ENCODE measurements at places on chromosomes 1 and 21. TPM values are rescaled to one million over a fixed set of nuclear protein-coding genes. Genes with fewer than 3 reads are reported as not detected.

DNA sequence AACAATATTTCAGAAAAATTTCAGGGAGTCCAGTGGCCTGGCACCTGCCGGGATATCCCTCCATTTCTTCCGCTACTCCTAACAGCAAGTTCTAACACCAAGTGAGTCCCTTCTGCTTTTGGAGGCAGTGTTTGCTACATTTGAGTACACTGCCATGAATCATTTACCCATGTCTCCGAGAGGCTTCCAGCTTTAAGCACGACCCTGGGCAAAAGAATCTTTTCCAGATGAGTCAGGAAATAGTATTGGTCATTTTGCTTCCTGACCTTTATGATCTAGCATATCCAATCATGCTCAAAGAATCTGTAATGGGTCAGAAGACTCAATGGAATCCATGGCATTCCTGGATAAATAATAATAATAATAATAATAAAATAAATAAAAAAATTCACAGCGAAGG, 60.7 kb upstream of the FMN2 start:
- DNase-seq = no peak

Gene DFFA
- 53.1 TPM for polyA plus RNA-seq

Gene UMODL1
- polyA plus RNA-seq = not detected

GRCh38 chr21:33063375-33063883, 6.5 kb upstream of the OLIG1 start:
- DNase-seq = no peak

Gene OVAAL
- not detected for polyA plus RNA-seq

Gene DNAI4
- polyA plus RNA-seq = 3.7 TPM

DNA sequence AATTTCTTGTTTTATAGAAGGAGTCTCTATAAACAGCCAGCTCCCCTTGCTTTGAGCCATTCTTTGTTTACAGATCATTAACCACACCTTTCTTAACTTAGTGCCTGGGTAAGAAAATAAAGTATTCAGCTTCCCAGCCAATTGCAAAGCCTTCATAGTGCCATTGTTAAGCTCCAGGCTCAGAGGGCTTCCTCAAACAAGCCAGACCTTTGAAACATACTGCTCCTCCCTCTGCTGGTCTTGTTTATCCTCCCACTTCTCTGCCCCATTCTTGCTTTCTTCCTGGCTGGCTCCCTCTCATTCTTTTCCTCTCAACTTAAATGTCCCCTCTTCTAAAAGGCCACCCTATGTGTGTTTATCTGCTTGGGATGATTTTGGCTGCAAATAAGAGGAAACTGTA, 319.4 kb upstream of the ST6GALNAC5 start:
- no peak for DNase-seq

DNA sequence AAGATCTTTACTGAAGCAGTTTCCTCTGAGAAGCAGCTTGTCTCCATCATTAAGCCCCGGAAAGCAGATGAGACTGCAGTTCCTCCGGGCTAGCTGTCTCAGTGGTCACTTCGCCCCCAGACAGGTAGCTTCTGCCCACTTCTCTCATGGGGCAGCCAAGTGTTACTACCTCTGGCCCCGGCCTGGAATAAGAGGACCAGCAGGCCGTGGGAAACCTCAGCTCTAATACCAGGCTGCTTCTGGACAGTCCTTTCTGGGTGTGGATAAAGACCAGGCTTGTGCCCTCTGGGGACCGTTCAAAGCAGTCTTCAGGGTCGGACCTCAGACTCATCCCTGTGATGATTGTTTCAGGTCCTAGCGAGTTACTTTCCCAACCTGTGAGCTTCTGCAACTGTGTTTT, 54.8 kb downstream of the RUNX3 start:
- DNase-seq = no peak

Gene COL6A1
- polyA plus RNA-seq = 6.5 TPM

GRCh38 chr1:119679223-119679622, 31.2 kb upstream of the ZNF697 start:
- no peak for DNase-seq

- no peak for DNase-seq
Observed at GRCh38 chr1:116365353-116365780, 7.7 kb upstream of the ATP1A1 start.

DNA sequence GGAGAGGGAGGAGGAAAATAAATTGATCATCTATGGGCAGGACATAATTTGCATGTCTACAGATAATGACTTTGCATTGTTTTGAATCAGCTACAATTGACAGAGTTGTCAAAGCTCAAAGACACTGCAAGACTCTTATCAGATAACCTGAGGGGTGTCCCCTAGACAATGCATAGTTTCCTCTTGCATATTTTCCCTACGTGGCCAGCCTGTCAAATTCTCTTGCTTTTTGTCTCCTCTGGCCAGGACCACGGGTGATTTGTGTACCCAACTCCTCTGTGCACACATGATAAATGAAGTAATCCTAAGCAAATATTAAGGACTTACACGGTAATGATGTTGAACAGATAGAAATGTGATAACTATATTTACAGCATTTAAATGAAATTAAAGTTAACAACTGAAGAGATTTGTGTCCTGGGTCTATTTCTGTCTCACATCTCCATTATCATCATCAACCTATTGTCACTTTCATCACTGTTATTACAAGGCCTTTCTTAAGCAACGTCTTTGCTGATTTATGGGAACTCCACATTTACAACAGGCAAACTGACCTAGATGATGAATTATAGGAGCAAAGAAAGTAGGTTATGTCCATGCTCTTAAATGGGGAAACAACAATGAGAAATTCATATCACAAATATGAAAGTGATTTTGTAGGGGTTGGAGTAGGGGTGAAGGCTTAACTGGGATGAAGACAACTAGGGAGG, 18.8 kb downstream of the BATF3 start:
- no peak for DNase-seq

DNA sequence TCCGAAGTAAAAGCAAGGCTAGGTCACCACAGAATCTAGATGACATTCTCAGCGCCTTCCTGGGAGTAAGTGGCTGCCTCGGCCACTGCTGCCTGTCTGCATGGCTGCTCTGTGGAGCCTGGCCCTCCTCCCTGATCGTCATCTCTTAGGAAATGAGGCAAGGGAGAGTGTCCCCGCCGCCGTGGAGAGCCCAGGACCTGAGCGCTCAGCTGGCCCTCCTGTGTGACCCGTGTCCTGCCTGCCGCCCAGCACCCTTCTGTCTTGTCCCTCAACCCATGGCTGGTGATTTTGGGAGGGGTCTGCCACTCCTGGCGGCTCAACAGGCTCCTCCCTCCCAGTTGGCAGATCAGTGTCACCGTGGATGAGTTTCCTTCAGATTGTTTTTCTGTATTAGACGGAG, 156.4 kb upstream of the COL6A1 start:
- DNase-seq = no peak

DNA sequence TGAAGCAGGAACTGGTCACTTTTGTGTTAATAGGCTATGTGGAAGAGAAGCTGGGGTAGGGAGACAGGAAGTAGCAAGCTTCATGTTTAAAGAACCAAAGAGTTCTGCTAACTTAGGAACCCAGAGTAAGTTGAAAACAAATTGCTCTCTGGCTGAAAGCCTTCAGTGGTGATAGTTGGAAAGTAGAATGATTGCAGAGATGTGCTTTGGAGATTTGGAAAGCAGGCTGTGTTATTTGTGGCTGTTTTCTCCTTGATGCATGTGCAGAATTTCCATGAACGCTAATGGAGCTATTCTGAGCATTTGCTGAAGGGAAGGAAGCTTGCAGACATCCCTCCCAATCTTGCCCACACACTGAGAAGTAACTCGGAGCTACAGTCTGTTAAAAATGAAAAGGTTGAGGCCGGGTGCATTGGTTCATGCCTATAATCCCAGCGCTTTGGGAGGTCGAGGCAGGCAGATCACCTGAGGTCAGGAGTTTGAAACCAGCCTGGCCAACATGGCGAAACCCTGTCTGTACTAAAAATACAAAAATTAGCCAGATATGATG, 45.7 kb downstream of the TCEANC2 start:
- no peak for DNase-seq

- DNase-seq = no peak
Observed at GRCh38 chr1:14919289-14919688, 234.3 kb upstream of the TMEM51 start.

GRCh38 chr1:18751425-18751824, 108.0 kb downstream of the TAS1R2 start:
- no peak for DNase-seq

Gene GPX7
- polyA plus RNA-seq = 0.42 TPM

Gene INPP5B
- 3.4 TPM for polyA plus RNA-seq

GRCh38 chr1:65346190-65346589, 36.8 kb downstream of the DNAJC6 start:
- no peak for DNase-seq

DNA sequence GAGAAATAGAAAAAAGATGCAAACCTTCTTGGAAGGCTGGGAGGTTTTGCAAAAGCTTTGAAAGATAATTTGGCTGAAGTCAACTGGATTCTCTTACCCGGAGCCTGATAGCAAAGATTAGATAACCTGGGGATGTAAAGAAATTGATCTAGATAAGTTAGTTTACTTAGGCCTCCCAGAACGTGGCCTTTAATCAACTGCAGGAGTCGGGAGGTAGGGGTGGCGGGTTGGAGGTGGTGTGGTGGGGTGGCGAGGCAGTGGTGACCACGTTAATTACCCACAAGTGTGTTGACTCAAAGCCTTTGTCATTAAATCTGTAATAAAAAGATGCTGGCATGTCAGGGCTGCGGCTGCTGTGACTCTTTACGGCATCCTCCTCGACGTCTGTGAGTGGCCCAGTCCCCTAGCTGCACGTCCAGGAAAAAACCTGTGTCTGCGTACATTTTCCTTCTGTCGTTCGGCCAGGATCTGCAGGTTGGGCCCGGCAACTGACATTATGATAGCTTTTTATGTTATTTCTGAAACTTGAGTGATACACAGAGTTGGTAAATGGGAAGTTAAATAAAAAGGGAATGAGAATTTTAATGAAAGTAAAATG, 51.1 kb upstream of the B3GALT2 start:
- DNase-seq = no peak

- no peak for DNase-seq
Observed at GRCh38 chr1:3350506-3351261, 103.8 kb upstream of the ARHGEF16 start.
